NCI-H446 (cell line): ENCODE measurements at places on chromosomes 11 and 22.

DNA sequence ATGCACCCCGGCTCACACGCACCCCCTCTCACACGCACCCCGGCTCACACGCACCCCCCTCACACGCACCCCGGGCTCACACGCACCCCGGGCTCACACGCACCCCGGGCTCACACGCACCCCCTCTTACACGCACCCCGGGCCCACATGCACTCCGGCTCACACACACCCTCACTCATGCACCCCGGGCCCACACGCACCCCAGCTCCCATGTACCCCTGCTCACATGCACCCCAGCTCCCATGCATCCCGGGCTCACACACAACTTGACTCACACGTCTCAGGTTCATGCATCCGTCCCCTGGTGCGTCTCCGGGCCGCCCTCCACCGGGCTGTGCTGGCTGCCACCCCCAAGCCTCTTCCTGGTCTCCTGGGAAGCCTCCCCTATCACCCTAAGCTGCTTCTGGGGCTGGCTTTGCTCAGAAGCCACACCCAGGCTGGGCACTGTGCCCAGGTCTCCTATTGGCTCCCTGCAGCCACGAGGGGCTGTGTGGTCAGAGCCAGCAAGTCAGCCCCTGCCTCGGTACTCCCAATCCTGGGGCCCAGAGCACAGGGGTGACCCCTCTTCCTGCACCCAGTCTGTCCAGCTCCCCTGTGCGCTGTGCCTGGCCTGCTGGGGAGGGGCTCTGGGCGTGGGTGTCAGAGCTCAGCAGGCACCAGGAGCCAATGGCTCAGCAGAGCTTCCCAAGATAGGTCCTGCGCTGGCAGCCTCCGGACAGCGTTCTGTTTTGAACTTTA is 16.9 kb downstream of the TSPAN4 start:
- peak; percentile 31 for DNase-seq

- DNase-seq: no peak
Observed at GRCh38 chr11:121645596-121645995, 192.8 kb upstream of the SORL1-AS1 start.

GRCh38 chr11:120590472-120590871 is 78.9 kb downstream of the GRIK4 start:
- peak; percentile 23 for DNase-seq

DNA sequence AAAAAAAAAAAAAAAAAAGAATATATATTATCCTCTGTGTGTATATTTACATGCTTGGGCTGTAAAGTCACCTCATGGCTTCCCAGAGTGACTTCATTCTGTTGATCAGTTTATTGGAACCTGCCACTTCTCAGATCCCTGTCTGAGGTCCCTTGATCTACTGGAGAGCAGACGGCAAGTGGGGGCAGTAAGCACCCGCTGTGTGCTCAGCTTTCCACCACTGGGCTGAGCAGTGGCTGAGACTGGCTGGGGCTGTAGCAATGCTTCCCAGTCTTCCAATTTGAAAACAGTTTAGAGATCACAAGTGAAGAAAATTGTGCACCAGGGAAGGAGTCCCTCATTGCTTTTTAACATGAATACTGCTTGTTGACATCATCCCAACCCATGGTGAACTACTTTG is 6.9 kb upstream of the RBM4B start:
- DNase-seq: no peak

GRCh38 chr22:27585141-27585540 is 216.4 kb downstream of the MN1 start:
- no peak for DNase-seq

- DNase-seq: no peak
Observed at GRCh38 chr22:23182309-23183060, 2.2 kb downstream of the BCR start.

DNA sequence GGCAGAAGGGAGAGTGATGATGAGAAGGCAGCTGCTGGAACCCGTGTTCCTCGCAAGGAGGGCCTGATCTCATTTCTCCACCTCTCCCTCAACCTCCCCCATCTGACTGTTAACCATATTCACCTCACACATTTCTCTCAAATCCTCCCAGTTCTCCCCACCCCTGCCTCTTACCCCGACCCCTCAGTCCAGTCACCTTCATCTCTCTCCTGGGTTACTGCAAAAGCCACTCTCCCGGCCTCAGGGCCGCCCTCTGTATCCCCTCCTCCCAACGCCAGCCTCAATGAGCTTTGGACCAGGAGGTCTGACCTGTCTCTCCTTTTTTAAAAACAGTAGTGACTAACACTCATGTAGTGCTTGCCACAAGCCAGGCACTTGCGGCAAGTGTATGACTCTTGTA is 29.5 kb upstream of the LMO1 start:
- no peak for DNase-seq

- no peak for DNase-seq
Observed at GRCh38 chr22:47299211-47299862, 536.9 kb downstream of the TBC1D22A start.

- DNase-seq: no peak
Observed at GRCh38 chr11:9192561-9192960, 72.6 kb downstream of the DENND5A start.

DNA sequence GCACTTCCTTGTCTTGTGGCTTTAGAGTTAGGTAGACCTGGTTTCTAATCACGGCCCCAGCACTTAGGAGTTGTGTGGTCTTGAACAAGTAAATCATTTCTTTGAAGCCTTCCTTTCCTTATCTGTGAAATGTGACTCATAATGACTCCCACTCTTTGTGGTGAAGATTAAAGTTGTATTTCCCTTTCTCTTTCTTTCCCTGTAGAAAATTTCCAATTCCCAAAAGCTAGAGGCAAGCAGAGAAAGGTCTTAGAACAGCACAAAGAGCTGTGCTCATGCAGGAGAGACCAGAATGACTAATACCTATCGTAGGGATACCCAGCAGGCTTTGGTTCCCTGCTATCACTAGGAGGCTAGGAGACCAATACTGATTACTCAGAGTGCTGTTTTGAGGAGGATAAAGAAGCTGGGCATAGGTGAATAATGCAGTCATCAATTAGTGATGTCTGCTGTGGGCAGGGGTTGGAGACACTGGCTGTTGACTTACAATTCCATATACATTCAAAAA is 270.7 kb upstream of the SYN3 start:
- no peak for DNase-seq

- DNase-seq: no peak
Observed at GRCh38 chr11:46845440-46845739, 690 bp downstream of the CKAP5 start.

GRCh38 chr11:96337541-96338431 is 5.2 kb downstream of the MAML2 start:
- no peak for DNase-seq

DNA sequence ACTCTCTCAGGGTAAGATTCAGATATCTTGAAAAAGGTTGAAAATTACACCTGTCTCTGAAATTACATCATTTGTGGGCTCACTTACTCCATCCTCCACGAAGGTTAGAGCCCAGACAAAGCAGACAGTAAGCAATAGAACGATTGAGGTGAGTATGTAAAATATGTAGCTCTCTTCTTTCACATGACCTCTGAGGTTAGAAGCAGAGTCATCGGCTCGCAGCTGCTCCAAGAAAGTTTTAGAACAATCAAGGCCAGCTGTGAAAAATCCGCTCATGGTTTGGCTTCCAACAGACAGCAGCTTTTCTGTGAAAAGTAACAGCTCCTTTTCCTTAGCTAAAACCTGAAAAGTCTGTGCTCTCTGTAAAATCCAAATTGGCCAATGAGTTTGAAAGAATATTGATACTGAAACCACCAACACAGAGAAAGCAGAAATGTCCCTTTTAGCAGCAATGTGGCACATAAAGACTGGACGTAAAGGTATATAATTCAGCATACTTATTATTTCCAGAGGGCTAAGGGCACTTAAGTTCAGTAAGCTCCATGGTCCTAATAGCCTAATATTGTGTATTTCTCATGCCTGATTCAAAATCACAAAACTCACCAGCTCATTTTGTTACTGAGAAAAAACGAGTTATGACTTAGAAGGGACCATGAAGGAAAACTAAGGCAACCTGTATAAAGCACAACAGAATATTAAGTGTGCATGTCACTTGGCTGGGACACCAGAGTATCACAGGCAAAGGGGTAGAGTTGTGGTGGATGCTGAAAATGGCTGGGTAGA is 78.2 kb downstream of the FAM76B start:
- DNase-seq: no peak

- no peak for DNase-seq
Observed at GRCh38 chr11:6365659-6366058, 24.6 kb upstream of the SMPD1 start.

DNA sequence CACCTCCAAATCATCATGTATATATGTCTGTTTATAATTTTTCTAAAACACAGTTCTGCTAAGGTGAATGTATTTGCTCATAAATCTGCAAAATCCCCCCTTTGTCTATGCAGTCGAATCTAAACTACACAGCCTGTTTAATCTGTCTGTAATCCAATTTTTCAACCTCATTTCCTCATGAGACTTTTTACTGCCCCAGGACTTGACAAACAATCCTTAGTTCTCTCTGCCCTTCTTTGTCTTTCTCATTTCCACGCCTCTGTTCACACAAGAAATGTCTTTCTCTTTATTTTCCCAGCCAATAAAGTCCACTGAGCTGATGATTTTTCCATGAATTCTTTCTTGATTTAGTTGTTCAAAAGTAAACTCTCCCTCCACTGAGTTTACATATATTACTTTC is 1154.3 kb downstream of the FAM181B start:
- DNase-seq: no peak

- DNase-seq: no peak
Observed at GRCh38 chr11:34397120-34397519, 39.3 kb upstream of the ABTB2 start.

DNA sequence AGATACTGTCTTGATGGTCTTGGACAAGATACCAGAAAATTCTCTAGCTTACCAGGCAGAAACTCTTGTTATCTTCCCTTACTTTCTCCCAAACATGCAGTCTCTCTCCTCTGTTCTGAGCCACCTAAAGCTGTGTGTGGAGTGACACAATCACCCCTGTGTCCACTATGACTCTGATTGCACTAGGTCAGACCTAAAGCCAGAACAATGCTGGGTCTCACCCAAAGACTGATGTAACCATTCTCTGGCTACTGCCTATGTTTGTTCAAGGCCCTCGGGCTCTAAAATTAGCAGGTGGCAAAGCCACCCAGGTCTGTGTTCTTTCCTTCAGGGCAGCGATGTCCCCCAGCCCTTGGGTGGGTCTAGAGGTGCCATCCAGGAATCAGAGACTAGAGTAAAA is 200.5 kb downstream of the KCNA4 start:
- no peak for DNase-seq

GRCh38 chr11:115745066-115745465 is 240.9 kb upstream of the CADM1 start:
- no peak for DNase-seq

DNA sequence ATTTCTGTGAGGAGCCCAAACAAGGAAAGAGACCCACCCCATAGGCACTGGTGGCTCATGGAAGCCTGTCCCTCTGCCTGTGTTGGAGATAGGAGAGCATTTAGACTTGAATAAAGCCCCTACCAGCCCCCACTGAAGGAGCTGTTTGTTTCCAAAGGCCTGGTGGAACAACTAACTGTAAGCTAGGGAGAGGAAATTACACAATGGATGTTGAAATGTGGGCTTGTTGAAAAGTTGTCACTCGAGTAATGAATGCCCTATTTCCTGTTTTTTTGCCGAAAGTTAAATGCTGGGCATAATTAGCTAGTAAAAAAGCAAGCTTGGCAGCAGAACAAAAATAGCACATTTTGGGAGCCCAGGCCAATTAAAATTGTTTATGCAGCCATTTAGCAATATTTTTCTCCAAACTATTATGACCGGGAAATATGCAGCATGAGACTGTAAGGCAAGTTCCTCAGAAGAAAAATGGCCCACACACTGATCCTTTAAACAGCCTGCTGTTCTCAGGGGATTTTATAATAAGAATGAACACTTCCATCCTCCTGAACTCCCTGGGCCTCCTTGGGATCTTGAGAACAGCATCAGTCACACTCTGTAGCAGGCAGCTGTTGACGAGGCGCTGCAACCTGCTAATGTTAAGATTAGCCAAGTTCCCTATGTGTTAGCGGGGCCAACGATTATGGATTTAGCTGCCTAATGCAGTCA is 38.6 kb upstream of the LMO2 start:
- DNase-seq: peak; percentile 79

GRCh38 chr11:114953039-114953438 is 274.7 kb downstream of the NXPE2 start:
- no peak for DNase-seq

DNA sequence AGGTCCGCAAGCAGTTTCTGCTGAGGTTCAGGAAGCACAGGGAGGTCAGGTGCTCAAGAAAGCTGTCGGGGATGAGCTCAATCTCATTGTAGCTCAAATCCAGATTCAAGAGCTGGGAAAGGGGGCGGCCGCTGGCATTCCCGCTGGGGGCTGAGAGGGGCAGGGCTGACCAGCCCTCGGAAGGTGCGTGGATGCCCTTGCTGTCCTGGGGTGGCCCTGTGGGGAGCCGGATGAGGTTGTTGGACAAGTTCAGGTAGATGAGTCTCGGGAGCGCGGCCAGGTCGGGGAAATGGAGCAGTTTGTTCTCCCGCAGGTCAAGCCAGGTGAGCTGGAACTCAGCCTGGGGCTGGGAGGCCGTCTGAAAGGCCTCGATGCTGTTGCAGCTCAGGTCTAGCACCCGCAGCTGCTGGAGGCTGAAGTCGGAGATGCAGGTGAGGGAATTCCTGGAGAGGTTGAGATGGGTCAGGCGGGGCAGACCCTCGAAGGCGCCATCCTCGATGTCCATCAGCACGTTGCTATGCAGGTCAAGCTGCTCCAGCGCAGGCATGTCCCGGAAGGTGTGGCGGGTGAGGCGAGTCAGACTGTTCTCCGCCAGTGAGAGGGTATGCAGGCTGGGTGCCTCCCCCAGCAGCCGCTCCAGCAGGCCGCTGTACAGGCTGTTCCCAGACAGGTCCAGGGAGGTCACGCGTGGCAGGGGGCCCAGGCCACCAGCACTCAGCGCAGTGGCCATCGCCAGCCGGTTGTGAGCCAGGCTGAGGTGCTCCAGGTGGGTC is 9.8 kb downstream of the LRRC32 start:
- DNase-seq: no peak

DNA sequence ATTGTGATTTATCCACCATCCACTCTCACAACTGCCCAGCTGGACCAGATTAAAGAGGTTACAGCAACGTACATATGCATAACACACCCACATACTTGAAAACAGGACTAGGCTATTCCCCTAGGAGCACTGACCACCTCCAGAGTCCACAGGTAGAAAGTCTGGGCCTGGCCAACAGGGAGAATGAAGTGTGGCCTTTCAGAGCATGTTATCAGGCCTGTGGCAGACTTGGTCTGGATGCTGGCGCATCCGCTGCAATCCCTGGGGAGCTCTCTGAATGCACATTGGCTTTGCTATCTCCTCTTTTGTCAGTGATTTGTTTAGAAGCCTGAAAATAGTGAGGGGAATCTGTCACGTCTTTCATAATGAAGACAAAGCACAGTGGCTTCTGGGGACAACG is 86.7 kb downstream of the C11orf58 start:
- no peak for DNase-seq

- no peak for DNase-seq
Observed at GRCh38 chr11:27873664-27874063, 173.4 kb upstream of the BDNF start.

- no peak for DNase-seq
Observed at GRCh38 chr22:30990690-30991089, 21.6 kb downstream of the TUG1 start.

GRCh38 chr11:132101881-132102280 is 731.5 kb downstream of the NTM start:
- no peak for DNase-seq
